ENCODE measurements at places on chromosomes 12 and 14. TPM values are rescaled to one million over a fixed set of nuclear protein-coding genes. Genes with fewer than 3 reads are reported as not detected.

Gene SERPINA10
- total RNA-seq = not detected

Gene KRT72
- not detected for total RNA-seq

Gene GALNT6
- total RNA-seq = 95.8 TPM

Gene FGF6
- not detected for total RNA-seq

DNA sequence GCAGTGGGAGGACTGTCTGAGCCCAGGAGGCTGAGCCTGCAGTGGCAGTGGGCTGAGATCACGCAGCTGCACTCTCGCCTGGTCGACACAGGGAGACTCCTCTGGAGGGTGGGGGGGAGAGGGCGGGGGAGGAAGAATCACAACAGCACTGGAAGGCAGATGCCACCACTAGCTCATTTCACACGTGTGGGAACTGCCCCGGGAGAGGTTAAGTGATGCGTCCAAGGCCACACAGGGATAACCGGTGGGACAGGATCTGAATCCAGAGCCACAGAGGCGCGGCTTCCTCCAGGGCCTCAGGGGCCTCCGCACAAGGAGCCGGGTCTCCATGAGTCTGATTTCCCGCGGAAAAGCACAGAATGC lies 20.8 kb downstream of the STX2 start:
- no peak for DNase-seq

- no peak for DNase-seq
Observed at GRCh38 chr14:69263771-69264170, 3.8 kb downstream of the GALNT16 start.

- no peak for DNase-seq
Observed at GRCh38 chr12:93742110-93742934, 65.1 kb downstream of the CRADD start.

- no peak for DNase-seq
Observed at GRCh38 chr14:34438438-34438837, 23.6 kb downstream of the SPTSSA start.

DNA sequence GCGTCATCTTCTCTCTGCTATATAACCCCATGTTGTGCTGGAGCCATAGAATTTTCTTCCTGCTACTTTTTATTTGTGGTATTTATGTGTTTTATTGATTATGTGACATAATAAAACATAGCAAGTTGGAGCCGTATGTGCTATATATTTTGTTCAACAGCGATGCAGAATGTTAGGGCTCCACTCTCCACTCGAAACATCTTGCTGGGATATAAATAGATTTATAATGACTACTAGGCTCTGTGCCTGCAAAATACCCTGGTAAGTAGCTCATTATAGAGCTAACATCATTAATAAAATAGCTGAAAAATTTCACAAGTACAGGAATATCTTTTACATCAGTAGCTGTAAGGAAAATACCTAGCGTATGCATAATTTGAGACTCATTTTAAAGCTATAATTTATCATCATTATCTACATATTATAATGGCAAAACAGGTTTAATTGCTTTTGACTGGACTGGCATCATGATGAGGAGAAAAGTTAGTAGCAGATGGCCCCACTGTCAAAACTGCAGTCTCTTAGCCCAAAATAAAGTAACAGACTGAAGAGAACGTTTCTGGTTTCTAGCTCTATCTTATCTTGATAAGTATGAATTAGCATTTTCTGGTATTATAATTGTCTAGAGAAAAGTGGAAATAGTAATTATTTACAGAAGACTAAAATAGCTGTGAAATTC lies 263.0 kb downstream of the NEDD1 start:
- DNase-seq = no peak

- no peak for DNase-seq
Observed at GRCh38 chr12:24057920-24058476, 108.5 kb upstream of the SOX5 start.

GRCh38 chr14:58746261-58746660 lies 108.5 kb downstream of the DACT1 start:
- peak; percentile 65 for DNase-seq

- DNase-seq = peak; percentile 25
Observed at GRCh38 chr12:62866451-62867082, 68.4 kb downstream of the PPM1H start.

DNA sequence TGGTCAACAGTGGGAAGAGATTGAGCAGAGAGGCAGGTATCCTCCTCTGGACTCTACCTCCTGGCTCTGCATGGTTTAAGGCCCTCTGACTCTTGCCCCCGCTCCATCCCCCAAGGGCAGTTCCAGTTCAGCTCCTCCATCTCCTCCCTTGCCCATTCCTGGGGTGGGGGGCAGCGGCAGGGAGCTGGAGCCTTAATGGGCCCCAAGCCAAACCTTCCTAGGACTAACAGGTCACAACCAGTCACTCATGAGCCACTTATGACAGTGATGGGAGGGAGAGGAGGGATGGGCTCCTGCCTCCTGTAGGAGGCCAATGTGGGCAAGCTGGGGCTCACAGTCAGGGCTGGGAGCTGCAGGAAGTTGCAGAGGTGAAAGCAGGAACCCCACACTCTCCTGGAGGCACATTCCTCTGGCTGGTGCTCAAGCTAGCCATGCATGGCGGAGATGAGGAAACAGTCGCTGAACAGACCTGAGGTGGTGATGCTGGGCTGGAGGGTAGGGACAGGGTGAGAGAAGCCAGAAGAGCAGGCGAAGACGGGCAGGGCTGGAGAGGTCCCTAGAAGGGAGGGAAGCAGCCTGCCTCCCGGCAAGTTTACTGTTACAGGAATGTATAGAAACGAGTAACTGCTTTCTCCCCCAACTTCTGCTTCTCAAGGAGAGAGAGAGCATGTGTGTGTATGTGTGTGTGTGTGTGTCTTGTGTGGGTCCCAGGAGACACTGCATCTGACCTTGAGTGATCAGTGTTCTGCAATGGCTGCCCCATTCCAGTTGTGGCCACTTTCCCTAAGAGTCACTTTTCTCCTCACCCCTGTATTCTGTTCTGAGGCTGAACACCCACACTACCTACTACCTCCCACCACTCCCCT lies 5.0 kb upstream of the RAPGEF3 start:
- peak; percentile 71 for DNase-seq

- DNase-seq = peak; percentile 71
Observed at GRCh38 chr12:124607681-124608425, 40.4 kb upstream of the NCOR2 start.

GRCh38 chr12:52398176-52398575 lies 8.0 kb downstream of the KRT82 start:
- no peak for DNase-seq

DNA sequence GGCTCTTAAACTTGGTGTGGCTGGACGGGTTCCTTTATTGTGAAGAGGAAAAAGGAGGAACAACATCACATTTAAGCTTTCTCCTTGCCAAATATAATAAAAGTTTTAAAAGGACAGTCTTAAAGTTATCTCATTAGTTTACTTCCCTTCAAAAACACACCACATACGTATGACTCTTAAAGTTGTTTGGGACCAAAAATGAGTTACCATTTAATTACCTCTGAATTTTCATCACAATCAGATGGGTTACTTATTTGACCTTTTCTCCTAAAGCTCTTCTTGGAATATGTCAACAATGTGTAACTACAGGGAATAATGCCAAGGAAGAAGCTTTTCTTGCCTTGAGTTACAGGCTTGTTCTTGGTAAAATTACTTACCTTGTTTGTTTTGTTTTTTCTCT lies 16.4 kb downstream of the RAB21 start:
- no peak for DNase-seq

DNA sequence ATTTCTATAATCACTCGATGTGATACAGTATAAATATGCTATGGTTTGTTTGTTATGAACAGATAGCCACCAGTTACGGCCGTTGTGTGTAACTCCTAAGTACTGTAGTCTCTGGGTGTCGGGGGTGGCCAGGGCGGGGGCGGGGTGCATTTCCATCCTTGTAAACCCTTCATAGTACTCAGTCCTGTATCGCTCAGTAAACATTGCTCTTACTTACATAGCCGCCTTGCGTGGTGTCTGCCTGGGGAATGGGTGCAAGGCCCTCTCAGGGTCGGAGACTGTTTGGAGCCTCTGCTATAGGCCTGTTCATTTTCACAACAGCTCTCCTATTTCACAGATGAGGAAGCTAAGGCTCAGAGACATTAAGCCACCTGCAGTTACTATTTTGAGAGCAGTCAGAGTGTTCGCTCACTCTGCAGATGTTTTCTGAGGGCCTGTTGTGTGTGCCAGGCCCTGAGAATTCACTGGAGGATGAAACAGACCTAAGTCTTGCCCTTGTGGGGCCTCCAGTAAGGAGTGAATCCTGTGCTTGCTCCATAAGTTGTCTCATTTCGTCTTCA lies 42.5 kb downstream of the JDP2 start:
- no peak for DNase-seq
